ENCODE measurements at places on chromosomes 1 and 21.

DNA sequence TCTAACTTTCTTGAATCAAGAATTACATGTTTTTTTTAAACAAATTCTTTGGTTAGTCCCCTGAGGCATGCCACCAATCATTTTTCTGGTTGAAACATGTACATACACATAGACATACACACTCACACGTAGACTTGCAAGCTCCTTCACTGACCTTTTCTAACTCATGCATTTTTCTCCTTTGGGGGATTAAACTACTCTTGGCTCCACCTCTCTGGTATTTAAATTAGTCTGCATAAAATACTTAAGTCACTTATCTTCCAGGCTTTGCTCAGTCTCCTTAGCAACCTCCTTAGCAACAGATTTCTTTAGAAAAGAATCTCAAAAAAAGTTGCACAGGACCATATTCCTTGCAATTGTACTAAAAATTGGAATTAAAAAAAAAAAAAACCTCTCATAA lies 440.9 kb upstream of the LRRC7 start:
- no peak for DNase-seq

DNA sequence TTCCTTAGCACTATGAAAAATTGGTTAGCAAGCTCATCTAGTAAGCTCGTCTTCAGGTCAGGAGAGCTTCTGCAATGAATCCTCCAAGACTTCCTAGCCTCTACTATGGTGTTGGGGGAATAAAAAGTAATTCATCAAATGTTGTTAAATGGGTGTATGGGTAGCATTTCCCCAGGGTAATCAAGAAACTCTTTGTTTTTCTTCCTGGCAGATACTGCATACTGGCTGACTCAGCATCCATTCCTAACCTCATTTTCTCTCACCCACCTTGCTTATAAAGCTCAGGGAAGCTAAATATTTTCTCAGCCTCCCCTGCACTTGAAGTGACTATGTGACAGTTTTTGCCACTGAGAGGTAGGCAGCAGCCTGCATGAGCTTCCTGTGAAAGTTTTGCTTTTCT lies 83.4 kb downstream of the MAB21L3 start:
- no peak for DNase-seq

DNA sequence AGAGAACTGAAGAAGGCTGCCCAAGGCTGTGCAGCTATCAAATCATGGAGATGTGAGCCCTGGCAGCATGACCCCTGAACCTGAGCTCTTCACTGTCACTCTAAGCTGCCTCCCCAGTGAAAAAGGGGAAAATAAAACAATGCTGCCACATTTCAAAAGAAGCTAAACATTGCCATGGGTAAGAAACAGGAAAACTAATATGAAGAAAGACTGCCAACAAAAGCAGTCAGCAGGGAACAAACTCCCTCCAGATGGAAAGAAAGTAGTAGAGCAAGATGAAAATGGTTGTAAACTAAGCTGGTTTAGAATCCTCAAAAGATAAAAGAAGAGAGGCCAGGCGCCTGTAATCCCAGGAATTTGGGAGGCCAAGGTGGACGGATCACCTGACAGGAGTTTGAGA lies 36.2 kb upstream of the CSF1 start:
- no peak for DNase-seq

- DNase-seq = no peak
These were observed 2.3 kb downstream of the C1orf87 start for GRCh38 chr1:60071296-60071695.

DNA sequence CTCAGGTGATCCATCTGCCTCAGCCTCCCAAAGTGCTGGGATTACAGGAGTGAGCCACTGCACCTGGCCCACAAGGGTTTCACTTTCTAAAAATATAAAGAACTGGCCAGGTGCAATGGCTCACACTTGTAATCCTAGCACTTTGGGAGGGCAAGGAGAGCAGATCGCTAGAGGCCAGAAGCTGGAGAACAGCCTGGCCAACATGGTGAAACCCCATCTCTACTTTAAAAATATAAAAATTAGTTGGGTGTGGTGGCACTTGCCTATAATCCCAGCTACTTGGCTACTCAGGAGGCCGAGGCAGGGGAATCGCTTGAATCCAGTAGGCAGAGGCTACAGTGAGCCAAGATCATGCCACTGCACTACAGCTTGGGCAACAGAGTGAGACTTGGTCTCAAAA lies 25.7 kb downstream of the MRPL39 start:
- DNase-seq = no peak

DNA sequence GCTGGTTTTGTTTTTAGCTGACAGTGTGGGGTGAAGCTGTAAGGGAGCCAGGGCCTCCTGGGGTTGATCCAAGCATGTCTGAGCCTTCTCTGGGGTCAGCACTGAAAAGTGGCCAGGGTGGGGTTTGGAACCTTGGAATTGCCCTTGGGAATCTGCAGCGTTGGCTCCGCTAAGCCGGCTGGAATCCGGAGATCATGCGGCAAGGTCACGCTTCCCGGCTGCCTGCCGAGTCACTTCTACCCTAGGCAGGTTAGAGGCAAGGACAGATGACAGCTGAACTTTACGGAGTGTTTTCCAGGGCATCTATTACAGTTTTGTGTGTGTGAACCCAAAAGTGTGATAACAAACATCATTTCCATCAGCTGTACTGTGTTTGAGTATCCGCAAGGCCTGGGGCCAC lies 17.1 kb downstream of the ABCG1 start:
- peak; percentile 47 for DNase-seq

DNA sequence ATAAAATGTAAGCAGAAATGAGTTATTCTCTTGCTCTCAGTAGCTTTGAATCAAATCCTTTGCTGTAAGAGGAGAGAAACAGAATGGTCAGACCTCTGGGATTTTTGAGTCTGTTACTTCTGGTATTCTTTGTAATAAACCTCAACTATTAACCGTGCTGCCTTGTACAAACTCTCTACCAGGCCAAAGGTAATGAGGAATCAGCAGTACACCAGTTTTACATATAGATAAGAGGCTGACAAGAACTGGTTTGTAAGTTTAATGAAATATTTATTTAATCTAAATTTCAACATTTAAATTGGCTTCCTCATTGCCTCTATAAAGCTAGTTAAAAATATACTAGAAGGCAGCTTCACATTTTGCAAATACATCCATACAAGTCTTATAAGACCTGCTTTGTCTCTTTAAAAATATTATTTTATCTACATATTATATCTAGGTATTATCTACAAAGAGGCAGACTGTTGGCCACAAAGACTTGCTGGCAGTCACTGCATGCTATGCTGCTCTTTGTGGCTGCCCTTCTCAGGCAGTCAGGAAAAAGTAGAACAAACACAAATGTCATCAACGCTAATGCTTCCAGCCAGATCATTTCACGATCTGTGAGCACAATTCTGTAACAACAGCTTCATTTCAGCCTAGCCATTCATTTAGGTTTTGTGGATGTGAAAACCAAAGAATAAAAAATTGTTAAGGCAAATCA lies 173.0 kb downstream of the GABPA start:
- no peak for DNase-seq

GRCh38 chr1:5001466-5001865 lies 347.1 kb downstream of the AJAP1 start:
- DNase-seq = no peak

GRCh38 chr1:206558794-206559671 lies 51.7 kb downstream of the RASSF5 start:
- DNase-seq = no peak
